ENCODE measurements at places on chromosomes 12 and 14.
A peak's percentile ranks its signal among the peaks of the same experiment; 100 is the strongest.

DNA sequence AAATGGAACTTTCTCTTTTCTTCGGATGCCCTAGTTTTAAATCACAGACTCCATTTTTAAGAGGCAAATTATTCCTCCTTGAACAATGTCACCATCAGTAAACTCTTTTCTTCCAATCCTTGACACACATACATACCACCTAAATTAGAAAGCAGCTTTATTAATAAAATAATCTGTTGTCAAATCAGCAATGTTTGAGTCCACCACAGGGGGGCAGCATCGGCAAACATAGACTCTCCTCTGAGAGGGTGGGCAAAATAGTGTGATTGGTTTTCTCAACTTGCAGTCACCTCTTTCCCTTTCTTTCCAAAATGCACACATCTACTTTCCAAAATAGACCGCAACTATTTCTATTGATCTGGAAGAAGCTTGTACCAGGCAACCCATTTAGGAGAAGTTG lies 438.4 kb upstream of the OR4E1 start:
- DNase-seq: peak; percentile 22

- DNase-seq: no peak
Measured at GRCh38 chr12:42298887-42299286, 27.0 kb downstream of the ZCRB1 start.

DNA sequence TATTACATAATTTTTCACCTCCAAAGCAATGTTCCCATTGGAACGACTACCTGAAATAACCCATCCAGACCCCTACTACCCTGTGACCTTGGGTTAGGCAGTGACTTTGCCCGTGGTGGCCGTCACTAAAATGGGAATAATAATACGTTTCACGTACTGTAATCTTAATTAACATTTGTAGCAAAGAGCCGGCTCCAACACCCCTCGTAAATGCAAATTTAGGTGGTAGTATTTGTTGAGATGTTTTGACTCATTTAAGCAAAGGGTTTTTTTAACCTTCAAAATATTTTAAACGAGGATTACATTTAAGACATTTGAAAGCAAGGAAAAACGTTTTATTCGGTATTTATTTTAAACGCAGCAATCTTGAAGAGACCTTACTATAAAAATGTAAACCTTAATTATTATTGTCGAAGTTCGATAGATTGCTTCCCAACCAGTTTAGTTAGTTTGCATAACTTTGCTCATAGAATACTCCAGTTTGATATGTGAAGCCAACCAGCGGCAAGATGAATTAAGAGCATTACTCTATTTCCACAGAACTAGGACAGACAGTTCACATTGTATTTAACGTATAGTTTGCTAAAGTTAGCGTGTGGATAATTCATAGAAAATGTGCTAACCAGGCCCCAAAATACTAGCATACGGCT lies 1.4 kb upstream of the ARID2 start:
- DNase-seq: no peak

GRCh38 chr12:24479131-24479530 lies 469.8 kb downstream of the BCAT1 start:
- DNase-seq: no peak

DNA sequence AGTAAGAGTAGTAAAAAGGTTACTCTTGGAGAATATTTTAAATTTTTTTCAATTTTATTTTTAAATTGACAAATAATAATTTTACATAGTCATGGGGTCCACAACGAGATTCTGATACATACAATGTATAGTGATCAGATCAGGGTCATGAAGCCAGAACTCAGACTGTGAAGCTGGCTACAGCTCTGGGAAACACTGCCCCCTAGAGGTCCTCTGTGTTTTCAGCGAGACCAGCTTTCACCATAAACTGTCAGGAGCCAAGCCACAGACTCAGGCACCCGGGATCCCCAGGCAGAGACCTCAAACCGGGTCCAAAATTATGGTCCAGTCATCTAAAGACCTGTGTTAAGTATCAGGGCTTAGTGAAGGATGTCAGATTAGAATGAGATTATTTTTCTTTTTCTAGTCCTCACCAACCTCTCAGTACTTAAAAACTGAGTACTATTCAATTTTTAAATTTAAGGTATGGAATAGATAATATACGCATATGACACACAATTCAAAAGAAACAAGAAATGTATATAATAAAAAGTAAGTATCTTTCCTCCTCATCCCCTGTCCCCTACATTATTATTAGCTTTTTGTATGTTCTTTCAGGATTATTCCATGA lies 397.1 kb downstream of the MDGA2 start:
- peak; percentile 60 for DNase-seq

DNA sequence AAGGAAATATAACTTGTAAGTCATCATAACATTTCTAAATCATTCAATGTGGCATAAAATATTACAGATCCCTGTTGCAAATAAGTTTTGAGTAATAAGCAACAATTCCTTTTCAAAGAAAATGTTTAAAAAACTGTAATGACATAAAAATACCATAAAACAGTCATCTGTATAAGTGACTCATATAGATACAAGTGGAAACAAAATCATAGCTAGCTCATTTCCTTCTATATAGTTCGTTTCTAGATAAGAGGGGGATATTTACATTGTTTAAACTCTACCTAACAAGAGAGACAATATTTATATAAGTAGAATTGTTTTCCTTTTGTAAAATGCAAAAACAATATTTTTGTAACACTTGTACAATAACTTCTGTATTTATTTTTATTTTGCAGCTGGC lies 148.9 kb downstream of the GRIP1 start:
- no peak for DNase-seq

- DNase-seq: no peak
Measured at GRCh38 chr14:60861545-60862140, 119.2 kb downstream of the TRMT5 start.

- DNase-seq: no peak
Measured at GRCh38 chr12:111404362-111405148, 1.2 kb upstream of the SH2B3 start.

DNA sequence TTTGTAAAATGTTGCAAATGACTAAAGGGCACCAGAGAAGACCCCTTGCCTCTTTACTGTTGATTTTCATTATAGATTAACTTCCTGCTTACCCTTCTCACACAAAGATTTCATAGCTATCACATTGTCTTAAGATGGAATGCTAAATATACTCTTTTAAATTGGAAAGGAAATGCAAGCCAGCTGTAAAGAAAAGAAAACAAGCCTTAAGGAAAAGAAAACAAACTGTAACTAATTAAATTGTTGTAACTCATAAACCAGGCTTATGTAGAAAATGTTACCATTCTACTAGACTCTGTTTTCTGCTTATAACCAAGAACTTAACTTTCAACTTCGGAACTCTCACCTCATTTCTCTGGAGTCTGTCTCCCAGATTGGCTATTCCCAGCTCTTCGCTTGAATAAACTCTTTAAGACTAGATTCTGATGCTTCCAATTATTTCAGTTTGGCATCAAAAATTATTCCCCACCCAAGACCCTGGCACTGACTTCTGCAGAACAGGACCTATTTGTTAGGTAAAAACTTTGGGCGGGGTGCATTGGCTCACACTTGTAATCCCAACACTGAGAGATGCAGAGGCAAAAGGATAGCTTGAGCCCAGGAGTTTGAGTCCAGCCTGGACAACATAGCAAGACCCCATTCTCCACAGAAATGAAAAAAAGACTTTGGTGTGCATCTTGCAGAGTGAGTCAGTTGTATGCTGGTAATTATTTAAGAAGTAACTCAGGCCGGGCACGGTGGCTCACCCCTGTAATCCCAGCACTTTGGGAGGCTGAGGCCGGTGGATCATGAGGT lies 36.6 kb upstream of the CIT start:
- no peak for DNase-seq

GRCh38 chr14:51780741-51781140 lies 79.7 kb upstream of the GNG2 start:
- DNase-seq: no peak

DNA sequence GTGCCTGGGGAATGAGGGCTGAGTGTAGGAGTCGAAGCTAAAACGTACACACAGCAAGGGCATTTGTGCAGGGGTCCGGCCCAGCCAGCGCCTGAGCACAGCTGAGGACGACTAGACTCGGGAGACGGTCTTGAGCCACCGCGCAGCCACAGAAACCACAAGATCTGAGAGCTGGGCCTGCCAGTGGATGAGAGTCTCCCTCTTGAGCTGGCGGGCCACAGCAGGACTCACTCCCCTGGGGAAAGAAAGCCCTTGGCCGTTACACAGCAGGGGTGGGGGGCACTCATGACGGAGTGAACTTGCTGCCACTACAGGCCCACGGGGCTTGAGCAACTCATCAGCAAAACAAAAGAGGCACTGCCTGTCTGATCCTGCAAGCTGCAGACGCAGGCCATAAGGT lies 23.0 kb downstream of the STX2 start:
- DNase-seq: no peak

GRCh38 chr12:16198884-16199283 lies 78.6 kb downstream of the SLC15A5 start:
- DNase-seq: no peak

DNA sequence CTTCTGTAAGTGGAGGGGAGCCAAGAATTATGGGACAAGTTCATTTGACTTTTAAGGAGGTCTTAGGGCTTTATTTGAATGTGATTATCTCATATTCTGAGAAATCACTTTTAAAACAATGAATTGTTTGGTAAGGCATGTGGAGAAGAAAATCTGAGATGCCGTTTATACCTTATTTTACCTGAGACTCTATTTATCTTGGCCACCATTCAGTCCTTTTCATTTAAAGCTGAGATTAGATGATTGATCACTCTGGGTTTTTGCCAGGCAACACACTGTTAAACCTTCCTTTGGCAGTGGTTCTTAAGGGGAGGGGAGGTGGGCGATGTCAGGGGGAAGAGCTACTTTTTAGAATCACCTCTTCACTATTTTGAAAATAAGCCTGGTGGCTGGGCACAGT lies 11.4 kb downstream of the CAND1 start:
- no peak for DNase-seq

- no peak for DNase-seq
Measured at GRCh38 chr12:47422611-47423010, 283.2 kb downstream of the RPAP3 start.

GRCh38 chr12:124786061-124786964 lies 77.4 kb downstream of the SCARB1 start:
- DNase-seq: peak; percentile 77

DNA sequence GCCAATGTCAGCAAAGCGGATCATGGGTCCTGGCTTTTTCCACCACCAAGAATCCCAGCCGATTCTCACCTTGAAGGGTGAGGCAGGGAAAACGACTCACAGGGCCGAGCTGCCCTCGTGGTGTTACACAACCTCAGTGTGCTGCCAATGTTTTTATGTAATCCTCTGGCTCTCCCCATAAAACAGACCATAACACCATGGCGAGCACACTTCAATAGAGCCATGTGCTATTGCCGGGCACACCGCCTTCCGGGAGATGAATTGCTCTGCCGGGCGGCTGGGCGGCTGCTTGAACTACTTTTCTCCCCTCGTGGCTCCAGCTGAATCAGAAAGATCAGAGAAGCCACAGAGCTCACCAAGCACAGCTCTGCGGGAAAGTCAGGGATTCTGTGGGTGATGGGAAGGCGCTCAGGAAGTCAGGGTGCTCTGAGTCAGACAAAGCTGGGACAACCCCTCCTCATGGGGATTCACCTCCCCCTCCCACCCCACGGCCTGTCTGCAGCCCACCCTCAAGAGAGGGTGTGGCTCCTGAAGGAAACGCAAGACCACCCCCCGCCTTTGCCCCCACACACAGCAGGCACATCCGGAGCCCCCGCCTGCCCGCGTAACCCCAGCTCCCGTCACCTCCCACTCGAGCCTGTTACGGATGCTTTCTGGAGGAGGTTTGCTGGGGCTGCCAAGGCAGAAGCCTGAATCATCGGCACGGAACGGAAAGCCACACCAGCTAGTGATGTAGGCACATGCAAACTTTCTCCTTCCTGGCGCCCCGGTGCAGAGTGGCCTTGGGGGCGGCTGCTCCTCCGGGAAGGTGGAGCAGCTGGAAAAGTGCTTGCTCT lies 1.8 kb downstream of the GALNT9 start:
- DNase-seq: no peak

GRCh38 chr12:116303929-116304328 lies 26.4 kb upstream of the MED13L start:
- DNase-seq: no peak

- peak; percentile 13 for DNase-seq
Measured at GRCh38 chr12:64082866-64083268, 139.2 kb downstream of the KICS2 start.

GRCh38 chr12:53290661-53291060 lies 4.7 kb upstream of the PFDN5 start:
- DNase-seq: no peak

- no peak for DNase-seq
Measured at GRCh38 chr12:100024974-100025555, 40.3 kb upstream of the ANKS1B start.

DNA sequence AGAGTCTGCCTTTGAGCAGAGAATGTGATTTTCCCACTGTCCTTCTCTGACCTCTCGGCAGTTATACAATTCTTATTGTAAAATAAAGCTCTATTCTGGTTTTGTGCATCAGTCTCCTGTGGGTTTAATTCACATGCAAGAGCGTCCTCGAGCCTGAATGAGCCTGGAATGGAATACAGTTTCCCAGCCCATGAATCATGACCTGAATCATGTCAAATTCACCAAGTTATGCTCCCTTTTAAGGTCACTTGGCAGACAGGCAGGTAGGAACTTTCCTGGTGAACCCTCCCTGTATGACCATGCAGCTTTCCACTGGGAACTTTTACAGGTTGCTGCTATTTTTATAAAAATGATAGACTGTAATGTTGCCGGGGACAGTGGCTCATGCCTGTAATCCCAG lies 41.7 kb downstream of the BICD1 start:
- no peak for DNase-seq

DNA sequence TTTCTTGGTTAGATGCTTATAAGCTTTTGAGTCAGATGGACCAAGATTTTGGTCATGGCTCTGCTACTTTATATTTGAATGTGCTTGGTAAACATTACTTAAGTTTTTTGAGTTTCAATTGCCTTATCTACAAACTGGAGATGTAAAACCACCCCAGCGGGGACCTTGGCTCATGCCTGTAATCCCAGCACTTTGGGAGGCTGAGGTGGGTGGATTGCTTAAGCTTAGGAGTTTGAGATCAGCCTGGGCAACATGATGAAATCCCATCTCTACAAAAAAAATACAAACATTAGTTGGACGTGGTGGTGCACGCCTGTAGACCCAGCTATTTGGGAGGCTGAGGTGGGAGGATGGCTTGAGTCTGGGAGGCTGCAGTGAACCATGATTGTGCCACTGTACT lies 11.2 kb downstream of the NECAP1 start:
- no peak for DNase-seq

DNA sequence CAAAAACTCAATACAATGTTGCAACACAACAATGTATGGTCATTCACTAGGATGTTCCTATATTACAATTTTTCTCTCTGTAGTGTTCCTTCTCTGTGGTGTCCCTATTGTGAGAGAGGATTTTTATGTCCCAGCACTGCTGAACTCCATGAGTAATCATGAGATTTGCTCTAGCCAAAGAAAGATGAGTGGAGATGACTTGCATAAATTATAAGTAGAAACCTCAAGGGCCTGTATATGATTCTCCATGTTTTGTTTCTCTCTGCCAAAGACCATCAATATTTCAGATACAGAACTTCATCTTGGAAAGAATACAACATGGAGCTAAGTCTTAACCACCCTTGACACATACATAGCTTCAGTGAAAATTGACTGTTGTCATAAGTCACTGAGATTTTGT lies 579.1 kb downstream of the TMTC2 start:
- no peak for DNase-seq

Data from HEK293T (cell line).